ENCODE measurements at places on chromosomes 16 and 17. TPM values are rescaled to one million over a fixed set of nuclear protein-coding genes. Genes with fewer than 3 reads are reported as not detected.
A peak's percentile ranks its signal among the peaks of the same experiment; 100 is the strongest.

DNA sequence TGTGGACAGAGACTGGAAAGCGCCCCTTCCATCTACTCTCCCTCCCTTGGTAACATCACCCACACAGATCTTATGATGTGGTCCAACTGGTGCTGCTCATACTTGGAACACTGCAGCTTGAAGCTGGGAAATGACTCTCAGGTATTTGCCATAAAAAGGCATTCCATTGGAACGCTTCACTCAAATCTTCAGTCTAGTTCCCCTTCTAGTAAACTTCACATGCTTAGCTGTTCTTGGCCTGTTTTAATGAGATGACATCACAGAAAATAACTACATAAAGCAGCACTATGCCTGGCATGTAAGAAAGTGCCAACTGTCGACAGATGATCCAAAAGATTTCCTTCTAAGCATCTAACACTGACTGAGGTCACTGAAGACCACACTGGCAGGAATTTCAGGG lies 9.3 kb downstream of the ZNF263 start:
- no peaks in the 10 kb centered on the region for H3K4me1 ChIP-seq
- H3K36me3 ChIP-seq: peaks cover 58% of the 10 kb centered on the region
- no peak overlapping the region for H3K27ac ChIP-seq

DERL2 gene
- total RNA-seq: 86.7 TPM

TNP2 gene
- not detected for total RNA-seq

GRCh38 chr16:1305823-1306222 lies 3.6 kb upstream of the UBE2I start:
- peak overlapping the region; percentile 88 for H3K27ac ChIP-seq
- peaks cover 49% of the 10 kb centered on the region for H3K4me1 ChIP-seq
- DNase-seq: no peak
- no peaks in the 10 kb centered on the region for H3K27me3 ChIP-seq
- no peaks in the 10 kb centered on the region for H3K36me3 ChIP-seq
- H3K4me3 ChIP-seq: peak overlapping the region; percentile 52

DNA sequence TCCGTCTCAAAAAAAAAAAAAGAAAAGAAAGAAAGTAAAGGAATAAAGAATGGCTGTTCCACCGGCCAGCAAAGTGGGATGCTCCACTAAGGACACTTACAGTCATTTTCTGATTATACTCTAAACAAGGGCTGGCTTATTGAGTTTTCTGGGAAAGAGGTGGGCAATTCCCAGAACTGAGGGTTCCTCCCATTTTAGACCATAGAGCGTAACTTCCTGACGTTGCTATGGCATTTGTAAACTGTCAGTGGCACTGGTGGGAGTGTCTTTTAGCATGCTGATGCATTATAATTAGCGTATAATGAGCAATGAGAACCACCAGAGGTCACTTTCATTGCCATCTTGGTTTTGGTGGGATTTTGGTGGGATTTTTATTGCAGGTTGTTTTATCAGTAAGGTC lies 58.0 kb downstream of the PIGL start:
- DNase-seq: no peak
- H3K4me1 ChIP-seq: peaks cover 5% of the 10 kb centered on the region
- no peaks in the 10 kb centered on the region for H3K27me3 ChIP-seq
- no peak overlapping the region for H3K4me3 ChIP-seq
- H3K36me3 ChIP-seq: peaks cover 12% of the 10 kb centered on the region

DNA sequence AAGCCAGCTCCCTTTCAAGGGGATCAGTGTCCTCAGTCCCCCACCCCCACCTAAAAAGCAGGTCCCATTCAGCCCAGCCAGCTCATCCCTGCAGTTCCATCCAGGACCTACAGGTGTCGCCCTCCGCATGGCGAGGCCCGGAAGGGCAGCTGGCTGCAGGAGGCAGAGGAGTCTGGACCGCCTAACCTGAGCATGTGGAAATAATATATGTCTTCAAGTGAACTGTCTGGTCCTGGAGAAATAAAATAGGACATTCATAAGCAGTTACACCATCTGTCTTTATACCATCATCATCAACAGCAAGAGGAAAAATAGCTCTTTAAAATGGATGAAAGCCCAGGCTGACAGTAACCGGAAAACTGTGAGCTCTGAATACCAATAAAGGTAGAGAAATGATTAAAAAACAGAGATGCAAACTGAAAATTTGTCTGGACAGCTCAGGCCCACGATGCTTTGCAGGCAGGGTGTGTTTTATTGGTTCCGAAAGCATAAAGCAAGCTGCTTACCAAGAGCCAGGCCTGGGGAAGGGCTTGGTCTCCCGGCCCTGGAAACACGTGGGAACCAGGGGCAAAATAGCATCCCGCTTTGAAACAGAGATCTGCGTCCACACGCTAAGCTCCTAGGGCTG lies 215.2 kb downstream of the ZFHX3 start:
- no peaks in the 10 kb centered on the region for H3K4me1 ChIP-seq
- peak; percentile 47 for DNase-seq
- H3K36me3 ChIP-seq: no peaks in the 10 kb centered on the region

- DNase-seq: no peak
- no peaks in the 10 kb centered on the region for H3K27me3 ChIP-seq
- H3K4me1 ChIP-seq: no peaks in the 10 kb centered on the region
- H3K36me3 ChIP-seq: no peaks in the 10 kb centered on the region
- no peak overlapping the region for H3K4me3 ChIP-seq
Observed at GRCh38 chr16:27640277-27640600, 90.3 kb downstream of the KATNIP start.

DNA sequence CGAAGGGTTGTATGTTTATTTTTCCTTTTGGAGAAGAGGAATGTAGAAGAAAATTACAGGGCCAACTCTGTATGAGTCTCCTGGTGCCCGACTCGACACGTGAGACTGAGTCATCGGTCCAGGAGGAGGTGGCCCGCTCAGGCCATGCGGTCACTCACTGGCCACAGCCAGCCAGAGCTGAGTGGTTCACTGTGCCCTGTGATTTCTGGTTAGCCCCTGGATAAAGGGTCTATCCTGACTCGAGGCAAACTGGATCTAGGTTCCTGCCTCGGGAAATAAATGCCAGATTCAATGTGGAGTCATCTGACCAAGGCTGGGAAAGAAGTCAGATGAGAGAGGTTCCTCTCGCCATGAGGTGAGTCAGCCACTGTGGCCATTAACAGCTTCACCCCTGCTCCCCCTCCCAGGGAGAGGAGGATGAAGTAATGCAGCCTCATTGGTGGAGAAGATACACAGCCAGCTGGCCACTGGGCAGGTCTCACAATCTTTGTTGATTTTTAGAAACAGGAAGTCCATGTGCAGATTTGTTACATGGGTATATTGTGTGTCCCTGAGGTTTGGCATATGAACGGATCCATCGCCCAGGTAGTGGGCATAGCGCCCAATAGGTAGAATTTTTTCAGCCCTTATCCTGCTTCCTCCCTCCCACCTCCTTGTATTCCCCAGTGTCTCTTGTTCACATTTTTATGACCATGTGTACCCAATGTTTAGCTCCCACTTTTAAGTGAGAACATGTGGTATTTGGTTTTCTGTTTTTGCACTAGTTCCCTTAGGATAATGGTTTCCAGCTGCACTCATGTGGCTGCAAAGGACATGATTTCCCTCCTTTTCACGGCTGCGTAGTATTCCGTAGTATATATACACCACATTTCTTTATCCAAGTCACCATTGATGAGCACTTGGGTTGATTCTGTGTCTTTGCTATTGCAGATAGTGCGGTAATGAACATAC lies 21.7 kb upstream of the USP36 start:
- DNase-seq: no peak
- H3K36me3 ChIP-seq: no peaks in the 10 kb centered on the region
- no peak overlapping the region for H3K27ac ChIP-seq

C17orf113 gene
- 0.94 TPM for total RNA-seq

VWA3A gene
- total RNA-seq: 0.99 TPM

SLC13A2 gene
- not detected for total RNA-seq

PRDM7 gene
- total RNA-seq: not detected

MRPL12 gene
- 23.8 TPM for total RNA-seq

Measured in naive thymus-derived CD8-positive, alpha-beta T cell (primary cell).